ENCODE measurements at places on chromosomes 1 and 21.

GRCh38 chr1:78286686-78287085 is 204.1 kb upstream of the PTGFR start:
- no peak for DNase-seq

DNA sequence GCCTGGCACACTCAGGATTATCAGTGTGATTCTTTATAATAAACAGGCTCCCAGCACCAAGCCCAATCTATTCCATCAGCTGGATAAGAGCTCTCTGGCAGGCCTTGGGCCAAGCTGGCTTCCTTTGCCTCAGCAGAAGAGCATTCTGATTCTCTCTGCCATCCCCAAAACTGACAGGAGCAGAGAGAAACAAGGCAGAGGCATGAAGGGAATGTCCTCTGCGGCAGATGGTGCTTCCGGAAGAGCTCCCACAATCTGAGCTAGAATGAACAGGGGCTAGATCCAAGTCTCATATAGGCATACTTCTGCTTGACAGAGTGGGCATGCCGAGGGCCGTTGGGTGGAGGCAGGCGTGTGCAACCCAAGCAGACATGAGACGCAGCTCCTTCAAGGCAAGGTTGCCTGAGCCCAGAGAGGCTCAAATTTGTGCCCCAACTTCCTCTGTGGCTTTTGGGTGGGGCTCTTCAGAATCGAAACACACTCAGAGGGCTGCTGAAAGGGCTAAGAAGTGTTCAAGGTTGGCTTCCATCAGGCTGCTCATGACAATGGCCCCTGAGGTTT is 4.0 kb downstream of the CAPN2 start:
- no peak for DNase-seq

DNA sequence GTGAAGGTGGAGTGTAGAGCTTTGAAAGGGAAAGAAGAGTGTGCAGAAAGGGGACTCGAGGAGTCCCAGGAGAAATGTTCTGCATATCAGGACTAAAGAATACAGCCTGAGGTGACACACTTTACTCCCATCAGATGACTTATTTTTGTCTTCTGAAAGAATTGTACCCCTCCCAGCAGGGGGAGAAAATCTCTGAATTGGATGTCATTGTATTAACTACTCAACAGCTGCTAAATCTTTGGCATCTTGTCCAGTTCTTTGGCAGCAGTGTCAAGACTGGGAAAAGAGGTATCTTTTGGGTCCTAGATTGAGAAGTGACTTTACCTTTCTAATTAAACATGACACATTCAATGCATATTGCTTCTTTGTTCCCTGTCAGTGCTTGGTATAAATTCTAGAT is 18.9 kb downstream of the UBE4B start:
- no peak for DNase-seq

- no peak for DNase-seq
These were observed 4.4 kb downstream of the ELOVL1 start for GRCh38 chr1:43363283-43363934.

DNA sequence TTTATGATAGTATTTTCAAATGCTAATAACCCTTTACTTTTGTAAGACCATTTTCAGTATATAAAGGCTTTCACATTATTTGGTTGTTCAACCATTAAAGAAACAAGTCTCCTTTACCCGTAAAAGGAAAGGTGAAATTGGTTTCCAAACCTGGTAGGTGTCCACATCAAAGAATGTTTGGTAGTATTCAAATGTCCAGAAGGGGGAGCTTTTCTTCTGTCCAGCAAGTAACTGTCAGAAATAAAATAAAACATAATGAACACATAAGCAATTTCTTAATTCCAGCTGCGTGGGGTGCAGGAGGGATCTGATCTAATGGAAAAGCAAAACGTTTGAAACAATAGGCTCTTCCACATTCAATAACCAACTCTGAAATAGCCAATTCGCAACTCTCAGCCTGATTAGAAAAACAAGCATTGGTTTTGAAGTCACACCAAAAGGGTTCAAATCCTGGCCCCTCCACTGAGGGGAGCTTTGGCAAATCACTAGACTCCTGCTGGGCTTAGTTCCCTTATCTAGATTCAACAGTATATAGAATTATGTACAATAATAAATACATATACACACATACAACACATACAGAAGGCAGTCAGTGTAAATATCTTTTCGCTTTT is 11.0 kb downstream of the YIPF1 start:
- DNase-seq: no peak

GRCh38 chr1:234476172-234476571 is 2.8 kb downstream of the TARBP1 start:
- no peak for DNase-seq

GRCh38 chr1:170959385-170959784 is 24.1 kb downstream of the MROH9 start:
- no peak for DNase-seq

DNA sequence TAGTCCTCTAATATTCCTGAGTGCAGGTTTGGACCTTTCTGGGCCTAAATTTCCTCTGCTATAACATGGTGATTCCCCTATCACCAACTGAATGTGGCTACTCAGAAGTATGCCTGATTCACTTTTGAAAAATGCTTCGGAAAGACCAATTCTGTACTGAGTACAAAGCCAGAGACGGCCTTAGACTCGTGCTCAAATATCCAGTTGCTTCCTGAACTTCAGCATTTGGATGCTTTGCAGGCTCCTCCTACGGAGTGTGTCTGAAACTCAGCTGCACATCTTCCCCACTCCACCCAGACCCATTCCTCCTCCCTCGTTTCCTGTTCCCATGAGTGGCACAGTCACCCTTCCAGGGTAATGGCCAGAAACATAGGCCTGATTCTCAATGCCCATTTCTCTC is 98.4 kb upstream of the GADD45A start:
- DNase-seq: no peak

- DNase-seq: no peak
These were observed 222.0 kb downstream of the OMA1 start for GRCh38 chr1:58324558-58324957.

- no peak for DNase-seq
These were observed 481 bp downstream of the TAL1 start for GRCh38 chr1:47231301-47232186.

- DNase-seq: no peak
These were observed 183.6 kb upstream of the RUNX1 start for GRCh38 chr21:35232545-35233176.

DNA sequence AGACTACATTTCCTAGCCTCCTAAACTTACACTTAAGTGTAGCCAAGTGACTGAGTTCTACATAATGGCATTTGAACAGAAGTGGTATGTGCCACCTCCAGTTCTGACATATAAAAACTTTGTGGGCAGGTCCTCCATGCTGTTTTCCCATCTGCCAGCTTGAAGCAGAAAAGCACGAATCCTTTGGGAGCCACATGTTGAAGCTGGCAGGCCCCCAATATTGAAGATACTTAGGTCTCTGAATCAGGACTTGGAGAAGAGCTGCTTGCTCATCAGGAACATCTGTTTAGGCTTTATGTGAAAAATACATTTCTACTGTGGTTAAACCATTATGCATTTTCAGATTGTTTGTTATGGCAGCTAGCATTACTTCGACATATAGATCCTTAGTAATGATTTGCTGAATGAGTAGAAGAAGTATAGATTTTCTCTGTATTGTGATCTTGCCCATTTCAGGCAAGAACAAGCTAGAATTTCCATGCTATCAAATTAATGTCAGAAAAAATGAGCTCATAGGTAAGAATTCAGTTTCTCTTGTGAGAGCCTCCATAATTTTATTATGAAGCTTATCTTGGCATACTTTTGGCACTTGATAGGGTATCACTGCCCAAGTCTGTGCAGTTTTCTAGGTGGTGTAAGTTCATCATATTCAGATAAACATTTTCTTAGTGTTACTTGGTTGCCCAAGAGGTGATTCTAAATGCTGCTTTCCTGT is 68.4 kb downstream of the GDAP2 start:
- no peak for DNase-seq

GRCh38 chr1:36857754-36858153 is 176.6 kb downstream of the GRIK3 start:
- no peak for DNase-seq

DNA sequence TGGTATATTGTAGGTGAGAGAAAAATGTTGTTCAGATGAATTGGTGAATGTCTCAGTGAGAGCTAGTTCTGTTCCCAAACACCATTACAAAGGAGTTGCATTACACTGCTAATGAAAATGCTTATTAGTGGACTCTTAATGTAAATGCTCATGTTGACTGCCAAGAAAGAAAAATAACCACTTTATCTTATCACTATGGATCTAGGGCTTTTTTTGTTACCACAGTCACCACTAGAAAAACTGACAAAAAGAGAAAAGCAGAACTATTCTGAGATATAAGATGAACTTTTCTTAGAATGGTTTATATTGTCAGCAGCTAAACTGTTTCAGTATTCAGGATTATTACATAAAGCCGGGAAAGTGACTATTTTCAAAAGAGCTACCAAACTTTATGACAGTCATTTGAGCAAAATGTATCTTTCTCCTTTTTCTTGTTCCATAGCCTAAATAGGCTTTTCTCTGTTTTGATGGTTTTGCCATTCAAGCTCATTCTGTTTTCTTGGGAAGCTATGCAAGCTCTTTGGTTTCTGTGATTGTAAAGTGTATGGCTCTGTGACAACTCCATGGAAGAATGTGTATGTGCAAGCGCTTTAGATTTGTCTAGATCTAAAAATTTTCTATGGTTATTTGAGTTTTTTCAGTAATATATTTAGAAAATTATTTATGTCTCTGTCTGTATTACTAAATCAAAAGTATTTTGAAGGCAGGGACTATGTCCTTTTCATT is 64.2 kb upstream of the DPH5 start:
- DNase-seq: no peak

GRCh38 chr1:102853701-102854187 is 254.6 kb downstream of the COL11A1 start:
- no peak for DNase-seq

DNA sequence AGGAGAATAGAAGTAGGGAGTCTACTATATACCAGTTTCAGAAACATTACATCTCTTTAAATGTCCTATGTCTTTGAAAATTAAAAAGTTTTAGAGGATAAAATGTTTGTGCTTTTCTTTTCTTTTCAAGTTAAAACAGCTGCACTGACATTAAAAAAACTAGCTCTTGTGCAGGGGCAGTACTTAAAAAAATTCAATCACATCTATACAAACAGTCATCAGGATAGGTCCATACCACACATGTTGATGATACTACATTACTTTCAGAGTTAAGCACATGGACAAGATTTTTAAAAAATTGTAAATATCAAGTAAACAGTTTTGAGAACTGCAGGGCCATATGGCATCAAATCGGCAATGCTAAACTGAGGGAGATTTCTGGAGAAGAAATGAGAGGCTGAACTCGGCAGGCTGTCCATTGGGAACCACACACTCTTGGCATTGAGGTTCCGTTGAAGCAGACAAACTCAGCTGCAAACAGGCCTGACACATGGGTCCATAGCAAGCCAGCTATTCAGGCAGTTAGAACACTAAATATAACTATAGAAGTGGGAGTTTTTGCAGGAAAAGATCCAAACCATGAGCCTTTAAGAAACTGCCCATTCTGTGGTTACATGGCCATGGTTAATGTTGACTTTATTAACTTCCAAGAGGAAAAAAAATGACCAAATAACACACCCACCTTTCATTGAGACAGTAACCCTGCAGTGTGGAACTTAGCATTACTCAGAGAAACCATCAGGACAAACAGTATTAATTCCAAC is 84.5 kb upstream of the BCL10 start:
- DNase-seq: no peak

GRCh38 chr1:153860285-153860684 is 62.5 kb downstream of the GATAD2B start:
- no peak for DNase-seq
